Esophagus mucosa (tissue), 1 donor: ENCODE measurements at places on chromosomes 3 and 15.

DNA sequence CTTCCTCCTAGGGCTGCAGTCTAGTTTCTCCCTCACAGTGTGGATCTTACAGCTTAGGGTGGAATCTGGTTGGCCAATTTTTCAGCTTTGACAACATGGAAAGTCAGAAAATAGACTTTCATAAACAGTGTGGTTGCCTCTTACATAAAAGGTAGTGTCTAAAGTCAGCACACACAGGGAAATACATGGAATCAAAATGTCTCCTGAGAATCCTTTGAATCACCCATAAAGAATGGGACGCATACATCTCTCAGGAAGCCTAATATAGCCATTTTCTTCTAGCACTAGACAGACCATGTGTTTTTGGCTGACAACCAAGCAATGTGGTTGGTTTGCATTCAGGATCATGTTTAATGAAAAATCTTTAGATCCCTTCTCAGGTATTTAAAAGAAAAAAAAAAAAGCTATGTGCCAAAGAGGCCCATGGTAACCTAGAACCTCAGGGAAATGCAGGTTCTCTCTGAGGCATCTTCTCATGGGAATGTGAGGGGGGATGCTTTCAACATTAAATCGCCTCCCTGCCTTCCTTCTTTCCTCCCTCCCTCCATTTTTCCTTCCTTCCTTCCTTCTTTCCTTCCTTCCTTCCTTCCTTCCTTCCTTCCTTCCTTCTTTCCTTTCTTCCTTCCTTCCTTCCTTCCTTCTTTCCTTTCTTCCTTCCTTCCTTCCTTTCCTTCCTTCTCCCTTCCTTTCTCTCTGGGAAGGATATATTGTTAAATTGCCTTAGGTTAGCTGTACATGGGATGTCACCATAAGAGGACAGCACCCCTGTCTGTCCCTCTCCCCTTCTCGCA lies 34.3 kb upstream of the ZBTB38 start:
- no peak for ATAC-seq

- no peak for ATAC-seq
Observed at GRCh38 chr3:142608631-142609030, 12.4 kb downstream of the PLS1 start.

- ATAC-seq, result peak; percentile 70
Observed at GRCh38 chr3:184481984-184482671, 79.5 kb upstream of the EPHB3 start.

DNA sequence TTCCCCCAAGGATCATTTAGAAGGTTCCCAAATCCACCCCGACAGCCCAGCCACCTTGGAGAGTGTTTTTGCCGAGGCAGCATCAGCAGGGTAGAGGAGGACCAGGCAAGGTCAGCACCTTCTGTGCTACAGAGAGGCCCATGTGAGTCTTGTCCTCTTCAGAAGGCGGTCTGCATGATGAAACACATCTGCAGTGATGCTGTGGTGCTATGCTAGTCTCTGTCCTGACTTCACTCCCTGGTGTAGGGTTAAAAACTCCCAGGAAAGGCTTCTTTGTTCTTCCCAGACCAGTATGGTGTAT lies 87.9 kb downstream of the ITPR1 start:
- ATAC-seq, result no peak

- no peak for ATAC-seq
Observed at GRCh38 chr3:17023006-17023664, 138.4 kb downstream of the PLCL2 start.

DNA sequence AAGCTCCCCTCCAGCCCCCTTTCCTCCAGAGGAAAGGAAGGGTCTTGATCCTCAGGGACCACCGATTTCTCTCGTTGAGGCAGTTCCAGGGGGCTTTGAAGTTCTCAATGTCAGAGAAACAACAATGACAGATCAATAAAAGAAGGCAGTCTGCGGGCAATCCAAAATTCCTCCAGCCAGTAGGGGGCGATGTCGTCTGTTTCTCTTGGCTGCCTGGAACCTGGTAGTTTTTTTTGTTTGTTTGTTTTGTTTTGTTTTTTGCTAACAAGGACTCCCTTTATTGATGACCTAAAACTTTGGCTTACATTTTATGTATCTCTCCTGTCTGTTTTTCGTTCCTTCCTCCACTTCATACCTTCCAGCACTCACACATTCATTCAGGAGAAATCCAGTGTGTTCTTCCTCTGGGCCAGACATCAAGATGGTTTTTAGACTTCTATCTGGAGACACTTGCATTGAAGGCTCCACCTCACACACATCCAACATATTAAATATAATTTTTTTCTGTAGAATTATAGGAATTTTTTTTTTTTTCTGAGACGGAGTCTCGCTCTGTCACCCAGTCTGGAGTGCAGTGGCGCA lies 276.6 kb downstream of the RPLP1 start:
- no peak for ATAC-seq

DNA sequence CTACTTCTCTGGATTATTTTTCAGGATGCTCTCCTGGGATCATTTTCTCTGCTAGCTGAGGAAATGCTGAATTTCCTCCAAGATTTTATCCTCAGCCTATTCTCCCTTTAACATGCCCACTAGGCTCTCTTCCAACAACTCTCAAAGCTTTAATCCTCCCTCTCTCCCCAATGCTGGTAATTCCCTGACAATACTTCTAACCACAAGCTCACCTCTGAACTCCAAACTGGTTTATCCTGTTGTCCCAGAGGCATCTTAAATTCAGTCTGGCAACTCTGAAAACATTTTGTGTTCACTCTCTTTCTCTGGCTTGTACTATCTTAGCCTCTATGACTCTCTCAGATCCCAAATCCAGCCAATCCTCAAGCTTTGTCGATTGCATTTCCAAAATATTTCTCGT lies 490.3 kb downstream of the MECOM start:
- ATAC-seq, result peak; percentile 98

DNA sequence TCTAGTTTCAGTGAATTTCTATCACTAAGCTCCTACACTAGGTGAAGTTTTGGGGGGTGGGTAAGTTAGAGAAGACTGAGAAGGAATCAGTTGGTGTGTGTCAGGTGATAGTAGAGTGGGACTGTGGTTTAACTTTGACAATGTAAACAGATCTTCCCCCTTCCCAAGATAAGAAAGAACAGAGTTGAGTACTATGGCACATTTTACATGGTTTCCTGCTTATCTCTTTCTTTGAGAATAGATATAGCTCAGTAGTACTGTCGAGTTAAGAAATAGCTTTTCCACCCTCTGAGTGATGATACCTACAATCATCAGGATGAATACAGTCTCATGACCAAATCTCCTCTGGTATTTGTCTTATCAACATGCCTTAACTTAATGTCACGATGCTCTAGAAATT lies 42.8 kb downstream of the GAP43 start:
- no peak for ATAC-seq

- peak; percentile 42 for ATAC-seq
Observed at GRCh38 chr15:88029696-88030095, 226.8 kb downstream of the NTRK3 start.

- no peak for ATAC-seq
Observed at GRCh38 chr3:174120997-174121396, 723.5 kb downstream of the NLGN1 start.

DNA sequence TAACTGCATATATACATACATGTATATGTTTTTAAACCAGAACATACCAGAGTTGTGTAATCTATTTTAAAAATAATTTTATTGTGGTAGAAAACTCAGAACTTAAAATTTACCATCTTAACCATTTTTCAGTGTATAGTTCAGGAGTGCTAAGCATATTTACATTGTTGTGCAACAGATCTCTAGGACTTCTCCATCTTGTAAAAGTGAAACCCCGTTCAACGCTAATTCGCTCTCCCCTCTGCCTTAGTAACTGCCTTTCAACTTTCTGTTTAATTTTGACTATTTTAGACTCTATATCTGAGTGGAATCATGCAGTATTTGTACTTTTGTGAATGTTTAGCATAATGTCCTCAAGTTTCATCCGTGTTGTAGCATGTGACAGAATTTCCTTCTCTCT lies 51.8 kb upstream of the SSR3 start:
- ATAC-seq, result no peak

- ATAC-seq, result no peak
Observed at GRCh38 chr3:52682016-52682415, 3.7 kb downstream of the PBRM1 start.

DNA sequence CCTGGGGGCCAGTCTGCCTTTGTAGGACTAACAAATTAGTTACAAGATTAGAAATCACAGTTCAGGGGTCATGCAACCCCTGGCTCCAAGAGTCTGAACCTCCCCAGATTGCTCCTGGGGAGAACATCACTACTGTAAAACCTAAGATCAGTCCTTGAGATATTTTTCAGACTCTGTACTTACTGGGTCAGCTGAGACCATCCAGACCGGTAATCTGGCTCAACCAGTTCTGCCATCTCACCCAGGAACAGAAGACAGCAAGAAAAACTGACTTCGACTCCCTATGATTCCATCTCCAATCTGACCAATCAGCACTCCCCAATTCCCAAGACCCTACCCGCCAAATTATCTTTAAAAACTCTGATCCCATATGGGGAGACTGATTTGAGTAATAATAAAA lies 47.5 kb downstream of the NMD3 start:
- no peak for ATAC-seq

DNA sequence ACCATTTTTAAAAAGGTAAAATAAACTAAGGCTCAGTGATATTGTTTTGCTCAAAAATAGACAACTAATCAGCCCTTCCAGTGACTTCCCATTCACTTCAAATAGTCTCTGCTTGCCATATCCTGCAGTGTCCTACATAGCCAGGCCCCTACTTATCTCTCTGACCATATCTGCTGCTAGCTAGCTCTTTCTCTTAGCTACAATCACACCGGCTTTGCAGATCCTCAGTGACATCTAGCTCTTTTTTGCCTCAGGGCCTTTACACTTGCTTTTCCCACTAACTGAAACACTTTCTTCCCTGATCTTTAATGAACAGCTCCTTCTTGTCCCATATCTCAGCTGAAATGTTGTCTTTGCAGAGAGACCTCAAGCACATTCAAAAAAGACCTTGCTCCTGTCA lies 161.3 kb downstream of the IL5RA start:
- no peak for ATAC-seq

DNA sequence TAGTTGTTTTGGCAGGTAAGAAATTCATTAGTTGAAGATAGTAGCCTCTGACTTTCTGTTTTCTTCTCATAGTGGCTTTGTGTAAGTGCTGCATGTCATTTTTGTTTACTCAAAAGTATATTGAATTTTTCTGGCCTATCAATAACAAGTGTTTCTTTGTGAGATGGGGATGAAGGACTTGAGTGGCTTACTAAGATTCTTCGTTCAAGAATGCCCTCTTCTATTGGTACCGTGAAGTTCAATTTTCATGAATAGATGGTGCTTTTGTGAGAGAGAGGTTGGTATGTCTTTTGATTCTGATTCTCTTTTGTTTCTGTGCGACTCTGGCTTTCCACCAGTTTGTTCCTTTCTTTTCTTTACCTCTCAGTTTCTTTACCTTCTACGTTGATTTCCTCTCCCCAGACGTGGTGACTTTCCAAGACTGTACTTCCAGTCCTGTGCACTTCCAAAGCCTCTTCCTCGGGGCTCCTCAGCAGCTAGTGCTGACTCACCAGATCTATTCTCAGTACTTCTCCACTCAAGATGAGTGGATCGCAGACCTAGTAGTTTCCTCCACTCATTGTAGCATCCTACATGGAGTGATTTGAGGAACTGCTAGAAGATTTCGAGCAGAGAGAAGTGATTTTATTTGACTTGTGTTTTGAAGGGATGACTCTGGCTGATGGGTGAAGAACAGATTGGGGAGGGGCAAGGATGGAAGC lies 82.0 kb upstream of the EPHB3 start:
- no peak for ATAC-seq

GRCh38 chr15:52567871-52568600 lies 794 bp downstream of the ARPP19 start:
- peak; percentile 81 for ATAC-seq

- no peak for ATAC-seq
Observed at GRCh38 chr3:56123487-56123886, 344.8 kb downstream of the ERC2 start.

- no peak for ATAC-seq
Observed at GRCh38 chr15:43524254-43524845, 6.9 kb downstream of the MAP1A start.

DNA sequence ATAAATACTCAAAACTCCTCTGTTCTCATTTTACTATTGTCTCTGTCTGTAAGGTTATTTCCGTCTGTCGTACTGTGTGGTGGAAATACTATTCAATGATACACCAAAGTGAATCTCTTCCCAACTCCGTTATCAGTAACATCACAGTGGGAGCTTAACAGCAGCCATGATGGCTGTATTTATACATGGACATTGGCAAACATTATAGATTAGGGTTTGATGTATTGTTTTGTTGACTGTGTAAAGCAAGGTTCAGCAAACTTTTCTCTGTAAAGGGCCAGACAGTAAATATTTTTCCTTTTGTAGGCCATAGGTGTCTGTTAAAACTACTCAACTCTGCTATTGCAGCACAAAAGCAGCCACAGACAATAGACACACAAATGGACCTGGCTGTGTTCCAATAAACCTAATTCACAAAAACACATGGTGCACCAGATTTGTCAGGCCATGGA lies 23.2 kb downstream of the LIPC start:
- ATAC-seq, result no peak

GRCh38 chr3:73024836-73025235 lies 28.2 kb downstream of the PPP4R2 start:
- peak; percentile 52 for ATAC-seq

DNA sequence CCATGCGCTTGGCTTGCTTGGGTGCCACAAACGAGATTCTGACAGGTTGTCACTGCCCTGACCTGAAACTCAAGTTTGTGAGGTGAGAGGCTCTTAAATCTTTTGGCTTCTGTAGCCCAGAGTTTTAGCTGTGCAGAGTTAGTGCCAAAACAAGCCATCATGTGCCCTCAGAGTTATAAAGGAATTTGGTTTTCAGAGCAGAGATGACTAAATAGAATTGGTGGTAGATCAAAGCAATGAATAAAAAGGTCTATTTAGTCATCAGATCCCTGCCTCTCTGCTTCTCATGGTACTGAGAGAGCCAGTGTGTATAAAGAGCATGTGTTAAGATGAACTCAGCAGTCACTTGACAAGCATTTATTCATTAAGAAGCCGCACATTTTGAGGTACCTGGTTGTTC lies 207.5 kb upstream of the DPH6 start:
- ATAC-seq, result peak; percentile 67

GRCh38 chr15:76968306-76968705 lies 26.6 kb upstream of the PSTPIP1 start:
- ATAC-seq, result no peak
